Kidney glomerular epithelial cell (primary cell): ENCODE measurements at places on chromosomes 2 and 18.

- DNase-seq = no peak
These were observed 278.1 kb downstream of the CYRIA start for GRCh38 chr2:16387461-16387984.

DNA sequence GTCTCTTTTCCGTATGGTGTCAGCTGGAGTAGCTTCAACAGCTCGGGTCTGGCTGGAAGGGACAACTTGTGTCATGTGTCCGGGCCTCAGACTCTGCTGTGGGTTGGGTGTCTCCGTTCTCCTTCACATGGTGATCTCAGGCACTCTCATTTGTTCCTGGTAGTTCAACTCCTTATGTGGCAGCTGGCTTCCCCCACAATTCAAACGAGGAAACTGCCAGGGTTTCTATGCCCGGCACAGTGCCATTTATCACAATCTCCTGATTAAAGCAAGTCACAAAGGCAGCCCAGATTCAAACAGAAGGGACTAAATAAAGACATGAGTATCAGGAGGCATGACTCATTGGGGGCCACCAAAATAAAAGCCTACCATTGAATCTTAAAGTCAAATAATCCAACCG lies 22.7 kb downstream of the MRO start:
- DNase-seq = no peak

DNA sequence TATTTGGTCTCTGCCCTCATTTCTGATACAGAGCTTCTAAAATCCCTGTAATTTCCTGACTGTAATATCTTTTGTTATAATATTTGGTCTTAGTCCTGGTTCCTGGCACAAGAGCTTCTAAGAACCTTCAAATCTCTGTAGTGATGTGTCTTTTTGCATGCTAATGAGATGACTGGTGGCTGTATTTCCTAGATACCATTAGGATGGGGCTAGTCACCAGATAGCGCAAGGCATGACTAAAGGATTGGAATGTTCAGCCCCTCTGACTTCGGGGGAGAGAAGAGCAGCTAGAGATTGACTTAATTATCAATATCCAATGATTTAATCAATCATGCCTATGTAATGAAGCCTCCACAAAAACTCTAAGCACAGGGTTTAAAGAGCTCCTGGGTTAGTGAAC lies 620.8 kb upstream of the ACVR2A start:
- DNase-seq = no peak

DNA sequence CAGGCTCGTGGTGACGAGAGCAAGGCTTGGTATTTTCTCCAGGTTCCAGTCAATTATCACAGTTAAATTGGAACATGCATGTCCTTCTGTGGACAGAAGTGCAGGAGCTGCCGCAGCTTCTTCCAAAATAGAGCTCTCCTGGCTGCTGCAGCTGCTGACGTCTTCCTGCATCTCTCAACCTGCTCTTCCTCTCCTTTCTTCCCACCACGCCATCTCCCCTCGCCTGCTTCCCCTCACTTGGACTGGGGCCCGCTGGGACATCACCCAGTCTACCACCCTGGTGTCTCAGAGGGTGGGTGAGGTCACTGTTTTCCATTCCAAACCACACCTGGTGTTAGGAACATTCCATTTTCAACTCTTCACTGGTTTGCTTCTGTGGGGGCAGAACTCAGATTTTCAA lies 41.4 kb downstream of the SPP2 start:
- peak; percentile 52 for DNase-seq

GRCh38 chr2:8575834-8576423 lies 105.9 kb upstream of the ID2 start:
- no peak for DNase-seq
